Testis (tissue), 5 donors: ENCODE measurements at places on chromosomes 11 and 22. TPM values are rescaled to one million over a fixed set of nuclear protein-coding genes. Genes with fewer than 3 reads are reported as not detected.
A peak's percentile ranks its signal among the peaks of the same experiment; 100 is the strongest.

GRCh38 chr11:15773476-15774387 is 582.6 kb downstream of the SOX6 start:
- DNase-seq, result peak; percentile 28

The SCGB1A1 gene
- not detected for polyA plus RNA-seq

DNA sequence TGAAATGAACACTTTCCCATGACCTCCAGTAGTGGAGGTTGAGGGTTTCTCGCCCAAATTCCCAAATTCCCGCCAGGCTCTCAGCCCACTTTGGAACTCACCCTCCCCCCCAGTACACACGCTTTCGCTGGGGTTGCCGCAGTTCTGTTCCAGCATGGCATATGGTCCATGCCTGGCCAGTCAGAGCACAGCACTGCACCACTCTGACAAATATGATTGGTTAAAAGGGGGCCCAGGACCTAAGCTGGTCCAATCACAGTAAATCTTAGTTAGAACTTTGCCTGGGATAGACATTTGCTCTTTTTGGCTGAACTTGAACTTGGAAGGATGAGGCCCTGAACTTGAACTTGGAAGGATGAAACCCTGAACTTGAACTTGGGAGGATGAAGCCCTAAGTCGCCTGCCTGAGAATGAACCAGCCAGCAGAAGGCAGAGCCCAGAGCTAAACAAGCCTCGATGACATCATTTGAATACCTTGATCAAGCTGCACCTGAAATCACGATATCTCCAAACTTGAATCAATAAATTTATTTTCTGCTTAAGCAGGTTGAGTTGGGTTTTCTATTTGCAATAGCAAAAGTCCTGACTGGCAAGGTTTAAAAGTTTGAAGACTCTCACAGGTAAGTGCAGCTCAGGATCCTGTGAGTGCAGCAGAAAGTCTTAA is 12.6 kb upstream of the SSTR3 start:
- DNase-seq, result no peak

The IL18BP gene
- 11.7 TPM for polyA plus RNA-seq

The TTC28 gene
- polyA plus RNA-seq, result 29.4 TPM
